Spinal cord (tissue), 10 donors: ENCODE measurements at places on chromosomes 3 and 15.

- no peaks in the 10 kb centered on the region for H3K36me3 ChIP-seq
- H3K4me1 ChIP-seq: no peaks in the 10 kb centered on the region
- DNase-seq: no peak
- H3K27me3 ChIP-seq: no peaks in the 10 kb centered on the region
Measured at GRCh38 chr3:169894110-169894509, 17.3 kb upstream of the SAMD7 start.

DNA sequence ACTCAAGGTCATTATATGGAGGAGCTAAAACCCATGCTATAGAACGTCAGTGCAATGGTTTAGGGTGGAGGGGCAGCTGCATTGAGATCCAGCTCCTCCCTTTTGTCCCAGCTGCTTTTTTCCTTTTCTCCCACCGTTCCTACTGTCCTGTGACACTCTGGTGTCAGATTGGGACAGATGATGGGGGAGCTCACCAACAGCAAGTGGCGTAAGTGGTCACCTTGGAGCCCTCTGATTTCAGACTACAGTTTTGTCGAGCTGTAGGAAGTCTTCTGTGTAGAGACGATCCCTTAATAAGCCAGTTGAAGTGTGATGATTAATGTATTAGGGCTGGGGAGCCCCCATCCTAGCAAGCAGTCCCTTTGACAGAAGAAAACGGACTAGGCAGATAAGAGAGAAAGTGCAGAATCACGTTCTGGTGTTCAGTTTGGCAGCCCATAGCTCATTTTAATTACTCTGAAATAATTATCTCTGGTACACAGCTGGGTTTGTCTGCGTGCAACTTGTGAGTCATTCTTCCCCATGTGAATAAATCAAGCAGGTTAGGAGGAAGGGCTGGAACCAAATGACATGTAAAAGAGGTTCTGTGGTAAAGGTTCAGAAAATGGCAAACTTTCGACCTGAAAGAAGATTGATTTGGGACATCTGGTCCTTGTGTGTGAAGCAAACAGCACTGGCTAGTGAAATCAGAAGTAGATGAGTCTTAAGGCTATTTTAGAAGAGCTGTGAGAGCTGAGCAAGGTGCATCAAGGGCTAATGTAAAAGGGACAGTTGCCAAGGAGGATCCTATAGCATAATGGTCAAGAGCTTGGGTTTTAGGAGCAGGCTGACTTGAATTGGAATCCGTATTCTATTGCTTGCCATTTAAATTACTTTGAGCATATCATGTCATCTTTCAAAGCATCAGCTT is 241.4 kb downstream of the EDEM1 start:
- no peaks in the 10 kb centered on the region for H3K27me3 ChIP-seq
- DNase-seq: no peak
- no peak overlapping the region for H3K4me3 ChIP-seq
- peaks cover 16% of the 10 kb centered on the region for H3K4me1 ChIP-seq
- H3K27ac ChIP-seq: no peak overlapping the region

DNA sequence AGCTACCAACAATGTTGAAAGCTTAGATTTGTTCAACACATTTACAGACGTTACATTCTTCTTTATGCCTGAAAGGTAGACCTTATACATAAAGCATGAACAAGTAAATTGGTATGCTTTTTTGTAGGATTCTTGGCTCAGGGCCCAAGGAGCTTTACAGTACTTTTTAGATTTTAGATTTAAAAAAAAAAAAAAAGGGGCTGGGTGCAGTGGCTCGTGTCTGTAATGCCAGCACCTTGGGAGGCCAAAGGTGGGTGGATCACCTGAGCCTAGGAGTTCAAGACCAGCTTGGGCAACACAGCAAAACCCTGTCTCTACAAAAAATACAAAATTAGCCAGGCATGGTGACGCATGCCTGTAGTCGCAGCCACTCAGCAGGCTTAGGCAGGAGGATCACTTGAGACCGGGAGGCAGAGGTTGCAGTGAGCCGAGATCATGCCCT is 39.7 kb downstream of the MEF2A start:
- H3K4me3 ChIP-seq: no peak overlapping the region
- no peaks in the 10 kb centered on the region for H3K4me1 ChIP-seq
- no peaks in the 10 kb centered on the region for H3K36me3 ChIP-seq
- H3K27me3 ChIP-seq: no peaks in the 10 kb centered on the region
- no peak overlapping the region for H3K27ac ChIP-seq

GRCh38 chr3:60392501-60392900 is 858.8 kb downstream of the FHIT start:
- DNase-seq: no peak
- H3K4me3 ChIP-seq: no peak overlapping the region
- no peak overlapping the region for H3K27ac ChIP-seq
- no peaks in the 10 kb centered on the region for H3K4me1 ChIP-seq

- H3K4me3 ChIP-seq: no peak overlapping the region
- no peaks in the 10 kb centered on the region for H3K36me3 ChIP-seq
- H3K27me3 ChIP-seq: no peaks in the 10 kb centered on the region
Measured at GRCh38 chr3:63809607-63810006, 9.5 kb upstream of the C3orf49 start.

- no peak for DNase-seq
- H3K4me1 ChIP-seq: no peaks in the 10 kb centered on the region
- H3K4me3 ChIP-seq: no peak overlapping the region
- H3K27me3 ChIP-seq: no peaks in the 10 kb centered on the region
- no peaks in the 10 kb centered on the region for H3K36me3 ChIP-seq
- H3K27ac ChIP-seq: no peak overlapping the region
Measured at GRCh38 chr15:81504170-81504905, 130.3 kb upstream of the TMC3 start.

DNA sequence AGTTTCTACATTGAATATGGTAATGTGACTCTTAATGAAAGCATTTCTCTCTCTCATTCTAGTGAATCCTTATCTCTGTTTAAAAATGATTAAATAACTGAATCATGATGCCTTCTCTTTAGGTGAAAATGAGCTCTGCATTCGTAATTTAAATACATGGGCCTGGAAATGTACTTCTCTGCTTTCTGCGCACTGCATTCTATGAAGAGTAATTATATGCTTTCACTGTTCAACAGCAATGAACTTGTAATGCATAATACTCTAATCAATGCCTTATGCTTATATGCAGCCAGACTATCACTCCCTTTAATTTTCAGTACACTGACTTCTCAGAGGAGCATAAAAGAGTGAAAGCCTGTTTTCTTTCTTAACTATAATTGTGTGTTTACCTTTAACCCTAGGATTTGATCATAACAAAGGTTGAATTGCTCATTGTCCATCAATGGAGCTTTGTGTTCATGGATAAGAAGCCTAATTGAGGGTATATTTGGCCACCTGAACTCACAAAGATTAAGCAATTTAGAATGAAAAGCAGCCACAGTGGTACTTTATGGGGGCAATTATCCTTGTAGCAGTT is 330.8 kb upstream of the PDZRN3 start:
- H3K4me3 ChIP-seq: no peak overlapping the region
- H3K27me3 ChIP-seq: no peaks in the 10 kb centered on the region
- no peaks in the 10 kb centered on the region for H3K36me3 ChIP-seq
- DNase-seq: no peak

DNA sequence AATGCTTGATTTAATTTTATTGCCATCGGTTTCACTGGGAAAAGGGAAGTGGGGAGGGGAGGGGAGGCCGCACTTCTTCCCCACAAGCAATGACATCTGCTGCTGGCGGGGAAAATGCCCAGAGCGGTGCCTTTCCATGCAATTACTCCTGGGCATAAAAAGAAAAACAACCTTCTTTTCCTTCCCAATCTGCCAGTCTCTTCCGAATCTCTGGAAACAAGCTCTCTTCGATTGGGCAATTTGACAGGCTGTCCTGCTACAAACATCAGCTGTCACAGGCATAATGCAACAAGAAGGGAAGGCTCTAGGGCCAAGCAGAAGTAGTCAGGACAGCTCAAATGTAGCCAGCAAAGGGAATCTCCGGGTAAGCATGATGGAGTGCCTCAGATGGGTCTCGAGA is 93.4 kb upstream of the STRIT1 start:
- H3K27ac ChIP-seq: no peak overlapping the region
- H3K4me1 ChIP-seq: peaks cover 10% of the 10 kb centered on the region
- DNase-seq: peak; percentile 23
- H3K4me3 ChIP-seq: no peak overlapping the region
- no peaks in the 10 kb centered on the region for H3K36me3 ChIP-seq
- H3K27me3 ChIP-seq: no peaks in the 10 kb centered on the region

DNA sequence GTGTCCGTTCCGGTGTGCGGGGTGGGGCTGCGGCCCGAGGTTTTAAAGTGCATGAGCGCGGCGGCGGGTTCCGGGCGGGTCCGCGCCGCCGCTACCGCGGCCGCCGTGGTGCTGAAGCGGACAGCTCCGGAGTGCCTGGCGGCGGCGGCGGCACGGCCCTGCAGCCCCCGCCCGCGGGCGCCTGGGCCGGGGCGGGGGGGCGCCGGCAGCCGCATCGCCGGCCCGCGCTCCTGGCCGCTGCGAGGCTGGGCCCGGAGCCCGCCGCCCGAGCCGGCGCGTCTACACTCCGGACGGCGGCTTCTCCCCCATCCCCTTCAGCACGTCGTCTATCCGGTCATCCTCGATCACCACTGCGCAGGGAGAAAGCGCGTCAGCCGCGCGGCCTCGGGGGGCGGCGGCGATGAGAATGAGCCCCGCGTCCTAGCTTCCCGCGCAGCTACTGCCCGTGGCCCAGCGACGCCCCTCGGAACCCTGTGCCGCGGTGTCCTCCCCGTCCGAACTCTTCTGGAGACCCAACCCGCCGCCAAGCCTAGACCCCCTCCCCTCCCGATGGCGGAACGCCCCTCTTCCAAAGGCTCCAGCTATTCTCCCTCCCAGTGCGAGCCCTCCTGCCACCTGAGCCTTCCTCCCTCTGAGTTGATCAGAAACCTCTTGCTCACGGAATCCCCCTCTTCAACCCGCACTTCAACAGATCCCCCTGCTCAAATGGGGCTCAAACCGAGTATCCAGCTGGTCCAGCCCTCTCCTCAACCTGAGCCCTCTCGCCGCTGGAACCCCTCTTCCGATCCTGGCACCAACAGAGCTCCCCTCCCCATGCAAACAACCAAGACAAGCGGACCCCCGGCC is 1.3 kb downstream of the CAMK2N2 start:
- no peak overlapping the region for H3K27ac ChIP-seq
- no peak for DNase-seq
- peaks cover 41% of the 10 kb centered on the region for H3K4me1 ChIP-seq
- peaks cover 9% of the 10 kb centered on the region for H3K36me3 ChIP-seq
- H3K27me3 ChIP-seq: peaks cover 26% of the 10 kb centered on the region
